NCI-H510A treated with DMSO at 0.1 percent for 48 hours (cell line): ENCODE measurements at places on chromosomes 4 and X.

DNA sequence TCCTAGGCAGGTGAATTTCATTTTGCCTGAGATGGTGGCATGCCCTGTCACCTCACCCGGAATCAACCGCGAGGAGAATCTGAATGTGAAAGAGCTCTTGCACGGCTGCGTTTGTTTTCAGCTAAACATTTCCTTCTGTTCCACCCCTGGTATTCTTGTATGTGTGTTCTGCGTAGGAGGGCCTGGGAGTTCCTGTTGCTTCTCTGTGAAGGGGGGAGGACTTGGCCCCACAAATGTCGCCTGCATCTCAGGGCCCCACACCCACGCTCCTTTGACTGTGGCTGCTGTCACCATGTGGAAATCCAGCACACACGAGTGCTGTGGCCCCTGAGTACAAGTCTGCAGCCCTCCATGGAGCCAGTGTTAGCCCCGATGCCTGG, 45.8 kb upstream of the CLCN4 start:
- DNase-seq = no peak

DNA sequence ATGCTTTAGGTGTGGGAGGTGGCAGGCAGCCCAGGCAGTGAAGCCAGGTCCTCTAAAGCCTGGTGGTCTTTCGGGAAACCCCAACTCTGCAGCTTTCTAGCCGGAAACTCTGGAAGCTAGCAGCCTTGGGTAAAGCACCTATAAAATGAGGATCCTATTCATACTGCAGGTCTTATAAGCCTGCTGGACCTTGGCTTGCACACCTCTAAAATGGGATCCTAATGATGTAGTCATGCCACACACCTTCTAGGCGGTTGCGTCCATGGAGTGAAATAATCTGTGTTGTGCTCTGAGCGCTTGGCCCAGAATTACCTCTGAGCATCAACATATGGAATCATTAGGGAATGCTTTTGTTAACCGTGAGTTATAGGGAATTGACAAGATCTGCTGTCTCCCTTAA, 36.0 kb upstream of the STS start:
- no peak for DNase-seq

GRCh38 chr4:17704020-17704650, 77.3 kb downstream of the FAM184B start:
- DNase-seq = no peak

DNA sequence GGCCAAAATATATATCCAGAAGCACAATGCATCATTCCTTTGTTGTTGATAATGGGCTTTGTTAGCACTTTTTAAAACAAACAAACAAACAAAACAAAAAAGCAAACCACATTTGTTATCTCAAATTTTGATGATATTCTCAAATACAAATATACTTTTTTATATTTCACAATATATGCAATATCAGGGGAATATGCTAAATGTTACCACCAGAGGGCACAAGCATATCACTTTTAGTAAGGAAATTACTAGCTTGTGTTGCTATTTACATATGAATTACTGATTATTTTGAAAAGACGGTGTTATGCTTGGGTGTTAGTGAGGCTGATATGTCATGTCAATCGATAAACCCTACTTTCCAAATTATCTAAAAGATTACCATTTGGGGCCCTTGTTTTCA, 29.1 kb downstream of the RIPPLY1 start:
- DNase-seq = peak; percentile 19

DNA sequence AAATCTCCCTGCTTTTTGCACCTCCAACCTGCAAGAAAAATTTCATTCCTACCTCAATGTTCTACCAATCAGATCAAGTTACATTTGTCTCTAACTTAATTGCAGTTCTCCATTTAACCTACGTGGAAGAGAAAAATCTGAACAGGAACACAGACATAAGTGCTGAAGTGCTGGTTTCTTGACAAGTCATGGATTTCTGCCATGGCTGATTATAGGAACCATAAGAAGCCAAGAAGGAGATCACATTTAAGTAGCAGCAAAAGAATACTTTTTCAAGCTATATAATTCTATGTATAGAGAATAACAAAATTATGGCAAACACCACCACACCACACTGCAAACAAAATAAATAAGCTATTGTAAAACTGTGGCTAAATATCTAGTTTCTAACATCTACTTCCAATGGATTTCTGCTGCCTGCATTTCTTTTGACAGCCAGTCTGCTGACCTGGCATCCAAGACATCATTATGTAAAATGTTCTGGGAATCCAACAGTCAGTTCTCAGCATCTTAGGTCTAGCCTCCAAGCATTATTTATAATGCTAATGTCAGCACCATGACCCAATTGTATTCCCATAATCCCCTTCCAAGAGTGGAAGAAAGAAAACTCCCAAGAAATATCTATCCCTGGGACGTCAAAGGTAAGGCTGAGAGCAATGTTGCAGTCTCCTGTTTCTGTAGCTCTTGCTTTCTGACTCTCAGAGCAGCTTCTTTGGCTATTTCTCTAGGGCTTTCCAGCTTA, 50.8 kb upstream of the GAB1 start:
- DNase-seq = no peak

GRCh38 chrX:39480963-39481362, 616.8 kb downstream of the BCOR start:
- DNase-seq = no peak

DNA sequence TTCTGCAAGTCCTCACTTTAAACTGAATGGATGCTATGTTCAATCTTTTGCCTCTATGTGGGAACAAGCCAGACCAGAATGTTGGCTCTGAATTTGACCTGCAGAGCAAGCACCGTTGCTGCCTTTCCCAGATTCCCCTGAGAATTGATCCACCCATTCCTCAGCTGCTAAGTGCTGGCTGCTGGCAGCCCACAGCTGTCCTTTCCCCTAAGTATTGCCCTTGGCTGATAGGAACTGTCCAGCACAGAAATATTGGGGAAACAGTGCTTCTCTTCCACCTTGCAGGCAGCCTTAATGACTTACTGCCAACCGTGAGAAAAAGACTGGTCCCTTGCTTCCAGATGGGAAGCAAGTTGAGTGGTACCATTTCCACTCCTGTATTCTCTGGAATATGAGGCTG, 475.9 kb downstream of the PDHA2 start:
- no peak for DNase-seq

DNA sequence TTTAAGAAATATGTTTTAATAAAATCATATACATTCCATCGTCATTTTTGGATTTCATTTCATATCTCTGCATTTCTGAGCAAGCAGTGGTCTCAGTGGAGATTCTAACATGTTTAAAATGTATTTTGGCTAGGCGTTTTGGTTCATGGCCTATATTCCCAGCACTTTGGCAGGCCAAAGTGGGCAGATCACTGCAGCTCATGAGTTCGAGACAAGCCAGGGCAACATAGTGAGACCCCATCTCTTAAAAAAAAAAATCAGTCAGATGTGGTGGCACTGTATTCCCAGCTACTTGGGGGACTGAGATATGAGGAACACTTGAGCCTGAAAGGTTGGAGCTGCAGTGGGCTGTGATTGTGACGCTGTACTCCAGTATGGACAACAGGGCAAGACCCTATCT, 67.5 kb upstream of the RAB33B start:
- DNase-seq = no peak

DNA sequence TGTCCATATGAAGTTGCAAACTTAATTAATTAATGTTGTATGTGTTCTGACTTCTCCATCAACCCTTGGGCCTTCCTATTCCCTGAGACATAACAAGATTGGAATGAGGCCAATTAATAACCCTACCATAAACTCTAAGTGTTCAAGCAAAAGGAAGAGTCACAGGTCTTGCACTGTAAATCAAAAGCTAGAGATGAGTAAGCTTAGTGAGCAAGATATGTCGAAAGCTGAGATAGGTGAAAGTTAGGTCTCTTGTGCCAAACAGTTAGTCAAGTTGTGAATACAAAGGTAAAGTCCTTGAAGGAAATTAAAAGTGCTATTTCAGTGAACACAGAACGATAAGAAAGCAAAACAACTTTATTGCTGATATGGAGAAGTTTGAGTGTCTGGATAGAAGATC, 58.2 kb upstream of the GPRIN3 start:
- DNase-seq = no peak

GRCh38 chrX:6777238-6778002, 242.5 kb upstream of the VCX3A start:
- DNase-seq = no peak

DNA sequence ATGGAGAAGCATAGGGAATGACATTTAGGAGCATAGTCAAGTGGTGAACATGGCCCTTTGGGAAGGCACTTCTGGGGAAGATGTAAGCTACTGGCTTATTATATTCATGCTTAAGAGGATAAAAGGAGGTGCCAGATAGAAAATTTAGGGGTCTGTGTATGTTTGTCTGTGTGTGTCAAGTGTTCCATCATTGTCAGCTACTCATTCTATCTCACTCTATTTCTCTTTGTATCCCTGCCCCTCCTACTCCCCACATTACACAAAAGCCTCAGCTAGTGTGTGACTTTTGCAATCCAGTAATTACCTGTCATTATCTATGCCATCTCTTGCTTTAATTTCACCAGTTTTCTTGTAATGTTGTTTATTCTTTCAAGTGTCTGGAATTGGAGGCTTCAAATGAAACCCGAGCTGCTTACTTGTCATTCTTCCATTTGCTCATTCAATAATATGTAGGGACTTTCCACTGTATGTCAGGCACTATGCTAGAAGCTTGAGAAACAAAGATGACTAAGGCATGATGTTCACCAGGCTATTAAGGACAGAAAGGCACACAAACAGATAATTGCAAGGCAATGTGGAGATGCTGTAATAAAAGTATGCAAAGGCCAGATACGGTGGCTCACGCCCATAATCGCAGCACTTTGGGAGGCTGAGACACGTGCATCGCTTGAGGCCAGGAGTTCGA, 229.8 kb upstream of the TEX13C start:
- no peak for DNase-seq

- no peak for DNase-seq
Observed at GRCh38 chr4:3354455-3354811, 61.6 kb downstream of the RGS12 start.

- no peak for DNase-seq
Observed at GRCh38 chr4:101972791-101973190, 182.3 kb downstream of the BANK1 start.

GRCh38 chr4:180219080-180219479, 2024.1 kb upstream of the TENM3 start:
- DNase-seq = no peak

DNA sequence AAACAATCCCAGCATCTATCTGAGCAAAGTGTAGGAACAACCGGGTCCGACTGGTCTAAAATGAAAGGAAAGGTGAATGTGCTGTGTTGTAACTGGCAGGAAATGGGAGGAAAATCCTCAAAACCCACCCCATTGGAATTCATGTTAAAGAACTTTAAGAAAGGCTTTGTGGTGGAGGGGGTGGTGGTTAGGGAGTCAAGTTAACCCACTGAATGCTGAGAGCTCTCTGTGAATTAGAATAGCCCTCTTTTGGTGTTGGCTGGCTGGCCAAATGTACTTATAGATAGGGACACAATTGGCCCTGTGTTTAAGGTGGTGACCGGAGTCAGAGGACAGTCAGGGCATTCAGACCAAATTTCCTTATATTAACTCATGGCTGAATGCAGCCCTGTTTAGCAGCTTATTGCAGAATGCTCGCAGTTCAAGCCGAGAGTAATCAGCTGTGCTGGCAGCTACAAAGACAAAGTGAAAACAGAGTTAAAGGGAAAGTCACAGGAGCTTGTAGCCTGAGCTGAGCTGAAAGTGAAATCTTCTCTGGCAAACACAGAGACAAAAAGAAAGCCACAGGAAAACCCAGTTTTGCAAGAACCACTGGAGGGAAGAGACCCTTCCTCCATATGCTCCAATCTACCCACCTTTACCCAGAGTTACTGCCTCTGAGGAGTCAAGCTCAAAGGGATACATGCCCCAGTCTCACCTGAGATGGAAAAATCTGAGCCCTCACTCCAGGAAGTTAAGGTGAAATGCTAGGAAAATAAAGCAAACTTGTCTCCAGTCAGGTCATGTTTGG, 38.5 kb upstream of the UGT2B7 start:
- DNase-seq = no peak

- no peak for DNase-seq
Observed at GRCh38 chr4:176313596-176314336, 6.0 kb upstream of the SPCS3 start.

GRCh38 chr4:41232406-41232805, 18.1 kb upstream of the APBB2 start:
- DNase-seq = no peak

DNA sequence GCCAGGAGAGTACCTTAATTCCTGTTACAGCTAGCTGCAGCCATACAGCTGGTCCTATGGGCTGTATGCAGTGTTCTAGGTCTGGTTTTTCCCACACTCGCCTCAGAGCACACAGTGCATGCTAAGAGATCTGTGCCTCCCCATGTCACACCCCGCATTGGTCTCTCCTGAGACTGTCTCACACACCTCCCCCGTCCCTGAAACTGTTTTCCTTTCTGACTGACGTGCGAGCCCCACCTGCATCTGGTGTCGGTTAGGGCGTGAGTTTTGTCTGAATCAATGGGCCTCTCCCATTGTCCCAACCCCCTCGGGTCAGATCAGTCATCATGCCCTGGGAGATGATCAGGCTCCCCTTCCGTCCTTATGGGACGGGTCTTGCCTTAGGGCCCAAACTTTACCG, 3.4 kb upstream of the UGT8 start:
- no peak for DNase-seq
